Fibroblast of lung (primary cell): ENCODE measurements at places on chromosomes 12 and 14. TPM values are rescaled to one million over a fixed set of nuclear protein-coding genes. Genes with fewer than 3 reads are reported as not detected.

- H3K27me3 ChIP-seq: no peaks in the 10 kb centered on the region
- no peaks in the 10 kb centered on the region for H3K4me1 ChIP-seq
- DNase-seq: no peak
Observed at GRCh38 chr14:62369919-62370560, 607.8 kb downstream of the SNAPC1 start.

- no peaks in the 10 kb centered on the region for H3K27me3 ChIP-seq
- no peak for DNase-seq
- no peaks in the 10 kb centered on the region for H3K36me3 ChIP-seq
- H3K4me3 ChIP-seq: no peak overlapping the region
- no peak overlapping the region for H3K27ac ChIP-seq
Observed at GRCh38 chr12:89863968-89864367, 155.3 kb upstream of the ATP2B1 start.

DNA sequence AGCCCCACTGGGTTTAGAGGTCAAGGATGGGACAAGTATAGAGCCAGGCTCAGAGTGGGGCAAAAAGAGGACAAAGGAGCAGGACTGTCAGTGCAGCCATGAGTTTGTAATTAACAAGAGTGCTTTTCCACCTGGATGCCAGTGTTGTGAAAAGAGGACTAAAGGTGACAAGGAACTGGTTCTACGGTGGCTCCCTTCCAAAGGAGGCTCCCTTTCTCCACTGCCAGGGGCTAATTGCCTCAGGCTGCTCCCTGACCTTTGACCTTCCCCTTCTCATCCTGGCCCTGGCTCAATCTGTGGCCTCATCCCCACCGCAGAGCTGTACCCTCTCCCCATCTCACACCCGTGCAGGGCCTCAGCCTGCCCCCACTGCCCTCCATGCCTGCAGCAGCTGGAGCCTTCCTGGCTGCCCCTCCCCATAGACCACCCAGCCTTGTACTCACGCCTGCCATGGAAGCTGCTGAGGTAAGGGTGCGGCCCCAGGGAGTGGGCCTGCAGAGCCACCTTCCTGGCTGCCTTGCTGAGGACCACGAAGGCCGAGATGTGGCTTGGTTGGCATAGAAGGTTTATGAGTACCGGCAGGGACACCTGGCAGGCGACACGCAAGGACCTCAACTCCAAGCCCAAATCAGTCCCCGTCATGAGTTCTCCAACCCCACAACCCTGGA, 24.8 kb upstream of the FKBP4 start:
- H3K27ac ChIP-seq: no peak overlapping the region
- no peak overlapping the region for H3K4me3 ChIP-seq
- DNase-seq: no peak

DNA sequence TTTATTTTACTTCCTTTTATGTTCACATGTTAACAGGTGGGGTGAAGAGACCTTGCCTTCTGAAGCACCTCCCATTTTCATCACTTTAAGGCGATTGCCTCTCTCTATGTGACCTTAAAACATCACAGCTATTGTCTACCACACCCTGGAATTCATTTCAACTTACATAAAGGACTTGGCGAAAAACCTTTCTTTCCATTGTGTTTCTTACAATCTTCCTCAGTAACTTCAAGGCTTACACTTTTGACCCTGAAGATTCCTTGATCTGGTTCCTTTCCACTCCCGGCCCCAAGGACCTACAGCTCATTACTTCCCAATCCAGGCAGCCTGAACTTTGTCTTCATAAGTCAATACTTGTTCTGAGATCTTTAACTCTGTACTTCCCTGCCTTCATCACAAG, 443.3 kb downstream of the ADAMTS20 start:
- no peak overlapping the region for H3K4me3 ChIP-seq
- no peaks in the 10 kb centered on the region for H3K36me3 ChIP-seq
- H3K27ac ChIP-seq: no peak overlapping the region
- no peaks in the 10 kb centered on the region for H3K27me3 ChIP-seq

DNA sequence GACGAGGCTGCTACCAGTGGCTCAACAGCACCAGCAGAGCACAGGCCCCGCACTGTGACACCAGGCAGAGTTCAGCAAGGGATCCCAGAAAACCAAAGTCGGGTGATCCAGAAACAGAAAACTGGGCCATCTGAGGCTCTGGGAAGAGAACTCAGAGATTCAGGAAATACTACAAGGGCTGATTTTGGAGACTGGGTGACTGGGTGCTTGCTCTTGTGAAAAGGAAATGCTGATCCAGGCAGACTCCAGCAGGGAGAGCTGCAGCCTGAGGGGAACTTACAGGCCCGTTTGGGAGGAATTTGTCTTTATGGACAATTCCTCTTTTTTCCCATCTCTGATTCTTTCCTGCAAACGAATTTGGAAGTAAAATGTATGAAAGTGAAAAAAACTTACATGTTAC, 28.2 kb downstream of the FOXN3 start:
- DNase-seq: no peak
- no peak overlapping the region for H3K27ac ChIP-seq
- no peaks in the 10 kb centered on the region for H3K36me3 ChIP-seq
- H3K4me1 ChIP-seq: no peaks in the 10 kb centered on the region
- H3K4me3 ChIP-seq: no peak overlapping the region

DNA sequence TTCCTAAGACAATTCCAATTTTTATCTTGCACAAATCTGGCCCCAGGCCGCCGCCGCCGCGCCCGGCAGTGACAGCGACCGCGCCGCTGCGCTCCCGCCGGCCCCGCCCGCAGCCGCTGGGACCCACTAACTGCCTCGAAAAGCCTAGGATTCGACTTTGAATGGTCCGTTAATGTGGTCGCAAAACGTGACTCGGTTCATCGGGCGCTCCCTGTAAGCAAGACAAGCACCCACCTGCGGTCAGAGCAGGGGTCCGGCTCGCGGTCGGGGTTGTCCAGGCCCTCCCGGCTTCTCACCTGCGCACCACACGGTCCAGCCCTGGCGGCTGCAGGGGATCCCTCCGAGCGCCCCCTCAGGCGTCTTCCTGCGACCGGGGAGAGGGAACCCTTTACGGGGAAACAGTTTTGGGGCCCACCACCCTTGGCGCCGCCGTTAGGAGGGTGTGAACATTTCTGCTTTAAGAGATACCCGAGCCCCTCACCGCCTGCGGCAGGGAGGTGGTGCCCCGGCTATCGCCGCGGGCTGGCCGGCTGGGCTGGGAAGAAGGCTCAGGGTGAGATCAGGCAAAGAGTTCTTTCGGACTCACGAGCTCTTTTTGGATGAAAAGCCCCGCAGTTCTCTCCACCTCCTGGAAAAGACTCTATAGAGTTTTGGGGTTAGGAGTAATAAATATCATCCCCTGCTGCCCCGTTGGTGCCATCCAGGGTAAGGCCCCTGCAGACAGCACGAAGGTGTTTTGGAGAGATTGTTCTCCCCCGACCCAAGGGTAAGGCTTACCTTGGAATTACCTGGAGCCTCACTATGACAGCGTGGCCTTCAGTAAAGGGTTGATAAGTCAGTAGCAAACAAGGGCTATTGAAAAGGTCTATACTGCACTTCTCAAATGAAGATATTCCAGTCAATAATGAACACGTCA, 13.6 kb upstream of the FOXJ2 start:
- H3K36me3 ChIP-seq: no peaks in the 10 kb centered on the region
- peak; percentile 16 for DNase-seq
- H3K4me1 ChIP-seq: no peaks in the 10 kb centered on the region
- H3K4me3 ChIP-seq: peak overlapping the region; percentile 49

GRCh38 chr14:63848890-63849289, 3.9 kb upstream of the SYNE2 start:
- H3K36me3 ChIP-seq: no peaks in the 10 kb centered on the region
- H3K4me3 ChIP-seq: no peak overlapping the region
- no peak for DNase-seq
- no peak overlapping the region for H3K27ac ChIP-seq

- no peak overlapping the region for H3K4me3 ChIP-seq
- no peak for DNase-seq
- no peaks in the 10 kb centered on the region for H3K4me1 ChIP-seq
- no peaks in the 10 kb centered on the region for H3K27me3 ChIP-seq
- H3K36me3 ChIP-seq: no peaks in the 10 kb centered on the region
Observed at GRCh38 chr12:115611477-115611876, 666.0 kb downstream of the MED13L start.

DNA sequence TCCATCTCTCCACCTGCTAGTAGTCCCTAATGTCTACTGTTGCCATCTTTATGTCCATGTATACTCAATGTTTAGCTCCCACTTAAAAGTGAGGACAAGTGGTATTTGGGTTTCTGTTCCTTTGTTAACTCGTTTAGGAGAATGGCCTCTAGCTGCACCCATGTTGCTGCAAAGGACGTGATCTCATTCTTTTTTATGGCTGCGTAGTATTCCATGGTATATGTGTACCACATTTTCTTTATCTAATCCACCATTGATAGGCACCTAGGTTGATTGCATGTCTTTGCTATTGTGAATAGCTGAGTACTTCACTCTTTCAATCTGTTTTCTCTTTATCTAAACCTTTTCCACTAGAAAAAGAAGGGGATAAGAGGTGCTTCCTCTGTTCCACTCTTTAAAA, 130.0 kb downstream of the TMEM117 start:
- no peak overlapping the region for H3K27ac ChIP-seq
- H3K4me3 ChIP-seq: no peak overlapping the region
- DNase-seq: no peak
- no peaks in the 10 kb centered on the region for H3K36me3 ChIP-seq
- H3K4me1 ChIP-seq: peaks cover 2% of the 10 kb centered on the region

GRCh38 chr12:73308747-73309146, 1036.6 kb downstream of the TRHDE start:
- no peaks in the 10 kb centered on the region for H3K36me3 ChIP-seq
- no peak overlapping the region for H3K27ac ChIP-seq
- H3K4me1 ChIP-seq: no peaks in the 10 kb centered on the region
- no peak for DNase-seq

- peaks cover 65% of the 10 kb centered on the region for H3K4me1 ChIP-seq
- no peak for DNase-seq
- H3K27me3 ChIP-seq: no peaks in the 10 kb centered on the region
- H3K4me3 ChIP-seq: peak overlapping the region; percentile 29
- peaks cover 8% of the 10 kb centered on the region for H3K36me3 ChIP-seq
- H3K27ac ChIP-seq: peak overlapping the region; percentile 85
Observed at GRCh38 chr12:57133916-57134315, 5.6 kb downstream of the LRP1 start.

DNA sequence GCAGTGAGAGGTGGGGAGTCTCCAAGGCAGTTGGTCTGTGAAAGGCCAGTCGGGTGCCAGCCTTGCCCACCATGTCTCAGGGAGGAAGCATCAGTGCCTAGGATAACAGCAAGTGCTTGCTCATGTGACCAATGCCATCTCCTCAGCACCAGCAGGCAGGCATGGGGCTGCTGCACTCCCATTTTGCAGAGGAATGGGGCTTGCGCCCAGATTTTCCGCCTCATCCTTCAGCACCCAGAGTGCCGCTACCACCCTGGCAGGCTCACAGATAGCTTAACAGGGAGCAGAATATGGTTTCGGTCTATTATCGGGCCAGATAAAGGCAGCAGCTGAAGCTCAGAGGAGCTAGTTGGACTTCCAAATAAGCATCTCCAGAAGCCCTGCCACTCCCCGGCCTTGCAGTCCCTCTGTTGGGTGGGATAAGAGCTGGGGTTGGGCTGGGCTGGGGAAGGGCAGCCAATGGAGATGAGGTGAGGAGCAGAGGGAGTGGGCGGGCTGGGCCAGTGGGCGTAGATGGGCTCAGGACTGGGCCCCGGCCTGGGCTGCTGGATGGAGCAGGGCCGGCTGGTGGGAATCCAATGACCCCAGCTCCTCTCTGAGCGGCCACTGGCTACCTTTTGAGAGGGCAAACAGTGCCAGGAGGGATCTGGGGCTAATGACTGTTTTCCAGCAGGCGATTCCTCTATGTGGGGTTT, 8.4 kb upstream of the KRT80 start:
- H3K27ac ChIP-seq: no peak overlapping the region
- H3K27me3 ChIP-seq: no peaks in the 10 kb centered on the region
- H3K4me3 ChIP-seq: no peak overlapping the region
- H3K36me3 ChIP-seq: no peaks in the 10 kb centered on the region

GRCh38 chr14:68238976-68239375, 419.4 kb downstream of the RAD51B start:
- no peak for DNase-seq
- H3K4me1 ChIP-seq: no peaks in the 10 kb centered on the region
- no peaks in the 10 kb centered on the region for H3K36me3 ChIP-seq
- no peak overlapping the region for H3K27ac ChIP-seq

GRCh38 chr12:65189028-65189718, 19.8 kb downstream of the LEMD3 start:
- DNase-seq: no peak
- no peaks in the 10 kb centered on the region for H3K27me3 ChIP-seq
- H3K27ac ChIP-seq: no peak overlapping the region
- no peak overlapping the region for H3K4me3 ChIP-seq
- no peaks in the 10 kb centered on the region for H3K4me1 ChIP-seq

- H3K4me1 ChIP-seq: peaks cover 12% of the 10 kb centered on the region
- no peaks in the 10 kb centered on the region for H3K27me3 ChIP-seq
- H3K4me3 ChIP-seq: no peak overlapping the region
- DNase-seq: peak; percentile 91
- no peaks in the 10 kb centered on the region for H3K36me3 ChIP-seq
Observed at GRCh38 chr14:63896278-63896720, 43.5 kb downstream of the SYNE2 start.

GRCh38 chr12:80352474-80352873, 91.6 kb upstream of the PTPRQ start:
- H3K36me3 ChIP-seq: no peaks in the 10 kb centered on the region
- no peak overlapping the region for H3K4me3 ChIP-seq
- peak; percentile 30 for DNase-seq
- H3K4me1 ChIP-seq: no peaks in the 10 kb centered on the region
- H3K27ac ChIP-seq: no peak overlapping the region

GRCh38 chr12:2124466-2125023, 71.8 kb downstream of the CACNA1C start:
- no peak overlapping the region for H3K27ac ChIP-seq
- H3K4me3 ChIP-seq: no peak overlapping the region
- H3K36me3 ChIP-seq: no peaks in the 10 kb centered on the region
- no peak for DNase-seq

GRCh38 chr14:51581017-51581881, 70.5 kb upstream of the FRMD6 start:
- H3K36me3 ChIP-seq: no peaks in the 10 kb centered on the region
- no peak overlapping the region for H3K27ac ChIP-seq
- DNase-seq: peak; percentile 61
- no peaks in the 10 kb centered on the region for H3K27me3 ChIP-seq
- H3K4me1 ChIP-seq: peaks cover 2% of the 10 kb centered on the region
- no peak overlapping the region for H3K4me3 ChIP-seq

GRCh38 chr12:54039417-54040147, 6.7 kb downstream of the HOXC5 start:
- DNase-seq: peak; percentile 67
- H3K4me1 ChIP-seq: no peaks in the 10 kb centered on the region
- no peak overlapping the region for H3K27ac ChIP-seq
- H3K36me3 ChIP-seq: no peaks in the 10 kb centered on the region

The B3GNT4 gene
- total RNA-seq: under 0.01 and 0.33 TPM in 2 replicates

The MANSC1 gene
- 1.3 and 1.8 TPM in 2 replicates for total RNA-seq

The ENDOU gene
- total RNA-seq: 0.17 TPM in 1 of 2 replicates, not detected in the other

The IL31 gene
- not detected in 2 replicates for total RNA-seq

The LRP1-AS gene
- not detected in 2 replicates for total RNA-seq
